ENCODE measurements at places on chromosomes 12 and 14.

DNA sequence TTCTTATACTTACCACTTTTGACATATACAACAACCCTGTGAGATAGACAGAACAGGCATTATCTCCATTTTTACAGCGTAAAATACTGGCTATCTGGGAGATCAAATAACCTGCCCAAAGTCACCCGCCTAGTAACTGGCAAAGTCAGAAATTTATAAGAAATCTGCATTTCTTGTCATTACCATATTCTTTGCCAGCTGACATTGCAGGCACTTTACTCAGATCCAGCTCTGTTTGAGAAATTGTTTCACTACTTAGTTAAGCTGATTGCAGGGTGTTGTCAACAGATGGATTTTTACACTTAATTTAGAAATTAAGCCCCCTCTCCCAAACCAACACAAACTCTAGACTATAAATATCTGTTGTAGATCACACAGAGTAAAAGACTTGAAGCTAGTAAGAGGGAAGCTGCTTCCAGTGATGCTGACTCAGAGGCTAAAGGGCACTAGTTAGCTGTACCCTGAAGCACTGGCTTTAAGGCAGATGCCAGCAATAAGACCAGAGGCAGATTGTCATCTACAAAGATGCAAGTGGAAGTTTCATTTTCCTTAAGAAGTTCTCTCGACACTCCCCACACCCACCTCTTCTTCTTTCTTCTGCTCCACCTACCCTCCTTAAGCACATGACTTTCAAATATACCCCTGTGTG lies 153.1 kb downstream of the ANO6 start:
- DNase-seq = peak; percentile 30

DNA sequence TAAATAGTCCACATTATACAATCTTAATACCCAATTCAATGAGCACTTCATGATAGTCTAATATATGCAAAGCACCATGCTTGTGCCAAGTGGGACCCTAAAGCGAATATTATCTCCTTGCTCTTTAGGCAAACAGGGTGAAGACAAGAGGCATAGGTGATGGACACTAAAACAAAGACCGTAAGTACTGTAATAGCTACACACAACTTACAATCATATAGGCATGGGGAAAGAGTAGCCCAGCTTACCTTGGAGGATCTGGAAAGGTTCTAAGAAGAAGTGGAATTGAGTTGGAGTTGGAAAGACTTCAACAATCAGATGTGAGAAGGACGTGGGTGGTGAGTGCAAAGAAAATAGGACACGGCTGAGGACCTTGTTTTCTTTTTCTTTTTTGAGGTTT lies 19.1 kb upstream of the BCL2L14 start:
- no peak for DNase-seq

DNA sequence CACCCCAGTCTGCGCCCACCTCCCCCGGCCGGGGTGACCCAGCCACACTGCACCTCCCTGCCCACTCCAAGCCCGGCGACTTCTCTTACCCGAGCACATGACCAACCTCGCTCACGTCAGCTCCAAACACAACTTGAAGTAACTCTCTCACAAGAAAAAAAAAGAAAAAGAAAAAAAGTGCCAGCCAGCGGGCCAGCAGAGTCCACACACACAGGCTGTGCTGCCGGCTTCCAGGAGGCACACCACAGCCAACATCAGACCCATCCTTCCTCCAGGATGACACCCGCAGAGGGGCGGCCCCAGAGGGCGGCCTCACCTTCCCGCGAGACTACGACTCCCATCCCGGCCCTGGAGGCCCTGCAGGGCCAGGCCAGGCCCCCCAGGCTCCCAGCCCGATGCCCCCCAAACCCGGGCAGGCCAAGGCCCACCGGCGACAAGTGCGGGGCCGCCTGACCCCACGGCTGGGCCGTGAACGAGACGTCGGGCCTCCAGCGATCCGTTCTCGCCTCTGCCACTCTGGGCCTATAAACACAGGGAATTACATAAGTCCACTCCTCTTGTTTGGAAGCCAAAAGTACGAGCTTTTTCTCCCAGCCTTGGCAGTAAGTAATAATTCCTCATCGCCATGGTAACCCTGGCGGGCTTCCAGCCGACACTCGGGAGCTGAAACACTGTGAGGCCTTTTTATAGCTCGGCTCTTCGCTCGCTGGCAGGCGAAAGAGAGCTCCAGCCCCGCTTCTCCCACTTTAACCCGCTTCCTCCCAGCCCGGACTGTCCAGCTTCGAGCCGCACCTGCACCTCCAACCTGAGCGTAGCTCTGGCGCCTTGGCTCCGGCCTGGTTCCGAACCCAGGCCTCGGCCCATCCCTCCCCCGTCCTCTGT lies 49.1 kb downstream of the NCOR2 start:
- DNase-seq = peak; percentile 95

DNA sequence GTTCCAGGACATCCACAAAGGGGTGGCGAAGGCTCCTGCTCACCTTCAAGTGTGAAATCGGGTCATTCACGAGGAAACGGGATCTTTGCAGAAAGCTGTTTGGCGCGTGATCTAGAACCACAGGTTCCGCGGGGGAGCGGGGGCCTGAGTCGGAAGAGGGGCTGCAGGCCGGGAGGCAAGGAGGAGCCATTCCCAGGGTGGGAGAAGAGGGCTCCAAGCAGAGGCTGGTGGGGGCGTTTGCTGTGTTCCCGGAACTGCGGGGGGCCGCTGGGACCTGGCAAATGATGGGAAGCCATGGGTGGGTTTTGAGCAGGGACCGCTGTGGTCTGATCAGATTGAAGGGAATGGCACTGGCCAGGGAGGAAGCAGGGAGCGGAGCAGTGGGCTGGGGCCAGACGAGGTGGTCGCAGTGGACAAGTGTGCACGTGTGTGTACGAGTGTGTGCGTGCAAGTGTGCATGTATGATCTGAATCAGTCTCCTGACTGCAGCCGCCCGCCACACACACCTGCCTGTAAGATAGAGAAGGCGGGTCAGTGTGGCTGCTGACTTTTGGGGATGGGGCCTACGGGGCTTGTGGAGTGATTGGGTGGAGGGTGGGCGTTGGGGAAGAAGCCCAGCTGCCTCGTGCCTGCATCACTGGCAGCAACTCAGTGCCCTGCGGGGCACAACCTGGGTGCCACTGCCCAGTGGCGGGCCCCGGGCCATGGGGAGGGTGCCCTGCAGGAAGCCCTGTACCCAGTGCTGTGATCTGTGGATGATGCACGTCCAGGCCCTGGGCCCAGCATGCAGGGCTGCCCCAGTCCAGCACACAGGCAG lies 141.9 kb downstream of the KIF26A start:
- no peak for DNase-seq

All from epithelial cell of proximal tubule (primary cell).